ENCODE measurements at places on chromosomes 3 and 15. TPM values are rescaled to one million over a fixed set of nuclear protein-coding genes. Genes with fewer than 3 reads are reported as not detected.

Gene STRC
- polyA plus RNA-seq = 0.58 TPM

GRCh38 chr3:99678023-99678422, 39.6 kb downstream of the COL8A1 start:
- no peak for DNase-seq

- DNase-seq = no peak
Measured at GRCh38 chr15:81189583-81190283, 6.9 kb upstream of the IL16 start.

Gene ABHD6
- polyA plus RNA-seq = 11.3 TPM

All from right renal pelvis (tissue), 4 donors.